ENCODE measurements at places on chromosomes 7 and 10.

DNA sequence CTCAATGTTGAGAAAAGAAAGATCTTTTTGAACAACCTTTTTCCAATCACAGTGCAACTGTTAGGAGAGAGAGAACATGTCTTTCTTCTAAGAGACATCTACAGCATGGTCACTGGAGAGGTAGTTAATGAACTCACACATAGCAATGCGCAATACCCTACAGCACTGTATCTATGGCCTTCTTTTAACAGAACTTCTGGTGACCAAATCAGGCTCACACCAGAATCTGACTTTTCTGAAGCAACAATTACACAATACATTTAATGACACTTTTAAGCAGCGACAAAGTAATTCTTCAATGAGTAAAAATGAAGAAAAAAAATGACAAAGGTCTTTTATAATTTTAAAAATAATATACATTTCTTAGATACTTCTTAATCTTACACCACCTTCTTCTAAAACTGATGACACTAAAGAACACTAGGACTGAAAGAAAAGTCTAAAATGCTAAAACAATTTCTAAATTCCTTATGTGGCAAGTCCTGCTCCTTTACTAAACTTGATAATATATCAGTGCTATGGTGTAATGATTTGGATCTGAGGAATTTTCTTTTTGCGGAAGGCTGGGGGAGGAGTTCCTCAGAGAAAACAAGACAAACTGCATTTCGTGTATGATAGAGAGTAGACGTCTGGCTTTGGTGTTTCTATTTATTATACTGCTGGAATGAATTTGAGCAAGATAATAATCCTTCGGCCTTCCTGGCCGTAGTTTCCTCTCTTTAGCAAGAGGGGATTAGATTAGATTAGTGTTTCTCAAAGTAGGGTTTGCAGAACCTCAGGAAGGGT lies 166.3 kb downstream of the ZNF438 start:
- DNase-seq: no peak

DNA sequence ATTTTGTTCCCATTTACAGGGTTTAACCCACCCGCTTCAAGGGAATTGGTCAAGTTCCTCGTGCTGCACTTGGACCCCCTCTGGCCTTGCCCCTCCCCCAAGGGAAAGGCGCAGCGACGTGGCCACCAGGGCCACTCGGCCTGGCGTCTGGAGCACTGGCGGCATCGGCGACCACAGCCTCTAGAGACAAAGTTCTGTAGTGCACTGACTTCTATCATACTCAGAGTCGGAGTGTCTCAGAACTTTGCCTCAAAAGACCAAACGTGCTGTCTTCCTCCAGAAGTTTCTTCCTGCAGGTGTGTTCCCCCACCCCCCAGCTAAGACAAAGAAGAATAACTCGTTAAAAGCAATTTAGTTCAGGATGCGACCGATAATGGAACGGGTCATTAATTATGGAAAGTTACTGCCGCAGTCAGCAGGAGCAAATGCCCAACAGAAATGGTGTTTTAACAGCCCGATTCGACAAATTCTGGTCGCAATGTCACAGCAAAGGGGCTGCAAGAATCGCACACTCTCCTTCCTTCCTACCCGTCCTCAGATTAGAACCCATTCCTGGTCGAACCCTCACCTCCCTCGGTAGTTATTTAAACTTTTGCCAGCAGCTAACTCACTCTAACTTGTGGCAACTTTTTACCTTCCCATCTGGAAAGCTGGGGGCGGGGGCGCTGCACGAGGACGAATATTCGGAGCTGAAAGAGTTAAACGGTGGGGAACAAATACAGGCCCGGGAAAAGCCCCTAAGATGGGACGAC lies 202.1 kb upstream of the NFE2L3 start:
- no peak for DNase-seq

DNA sequence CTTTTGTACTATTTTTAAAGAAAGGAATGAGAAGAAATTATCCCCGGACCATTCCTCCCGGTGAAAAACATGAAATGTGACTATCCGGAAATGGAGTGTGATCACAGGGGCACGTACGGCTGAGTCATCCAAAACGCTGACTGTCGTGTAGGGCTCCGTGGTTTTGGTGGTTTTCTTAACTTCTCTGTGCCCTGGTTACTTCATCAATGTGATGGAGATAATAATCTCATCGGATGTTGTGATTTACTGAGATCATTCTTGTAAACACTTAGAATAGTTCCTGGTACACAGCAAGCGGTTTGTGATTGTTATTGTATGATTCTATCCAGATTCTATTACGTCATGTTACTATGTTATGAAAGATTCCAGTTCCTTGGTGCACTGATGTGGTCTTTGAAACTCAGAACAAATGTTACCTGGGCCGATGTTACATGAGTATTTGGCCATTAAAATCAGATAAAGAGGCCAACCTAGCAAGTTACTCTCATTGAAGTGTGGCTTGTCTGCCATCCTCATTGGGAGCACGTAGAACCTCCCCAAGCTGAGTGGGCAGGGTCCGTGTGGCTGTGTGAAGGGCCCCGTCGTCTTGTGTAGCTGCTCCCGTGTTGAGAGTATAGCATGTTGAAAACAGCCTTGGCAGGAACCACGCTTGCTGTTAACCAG lies 99.5 kb downstream of the CAMK1D start:
- peak; percentile 62 for DNase-seq

- DNase-seq: no peak
Measured at GRCh38 chr10:78802431-78802830, 266.3 kb upstream of the ZMIZ1 start.

- DNase-seq: peak; percentile 24
Measured at GRCh38 chr10:24958721-24959381, 6.4 kb upstream of the PRTFDC1 start.

DNA sequence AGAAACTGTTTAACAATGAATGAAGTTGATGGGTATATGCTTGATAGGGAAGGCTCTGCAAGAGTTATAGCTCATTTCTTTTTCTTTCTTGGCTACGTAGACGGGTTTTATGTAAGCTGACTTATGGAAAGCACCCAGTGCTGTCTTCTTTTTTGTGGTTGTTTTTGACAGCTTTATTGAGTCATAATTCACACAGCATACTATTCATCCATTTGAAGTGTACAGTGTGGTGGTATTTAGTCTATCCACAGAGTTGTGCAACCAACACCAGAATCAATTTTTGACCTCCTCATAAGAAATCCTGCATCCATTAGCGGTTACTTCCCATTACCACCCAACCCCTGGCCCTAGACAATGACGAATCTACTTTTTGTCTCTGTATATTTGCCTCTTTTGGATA lies 240.6 kb upstream of the KIAA1217 start:
- DNase-seq: no peak

DNA sequence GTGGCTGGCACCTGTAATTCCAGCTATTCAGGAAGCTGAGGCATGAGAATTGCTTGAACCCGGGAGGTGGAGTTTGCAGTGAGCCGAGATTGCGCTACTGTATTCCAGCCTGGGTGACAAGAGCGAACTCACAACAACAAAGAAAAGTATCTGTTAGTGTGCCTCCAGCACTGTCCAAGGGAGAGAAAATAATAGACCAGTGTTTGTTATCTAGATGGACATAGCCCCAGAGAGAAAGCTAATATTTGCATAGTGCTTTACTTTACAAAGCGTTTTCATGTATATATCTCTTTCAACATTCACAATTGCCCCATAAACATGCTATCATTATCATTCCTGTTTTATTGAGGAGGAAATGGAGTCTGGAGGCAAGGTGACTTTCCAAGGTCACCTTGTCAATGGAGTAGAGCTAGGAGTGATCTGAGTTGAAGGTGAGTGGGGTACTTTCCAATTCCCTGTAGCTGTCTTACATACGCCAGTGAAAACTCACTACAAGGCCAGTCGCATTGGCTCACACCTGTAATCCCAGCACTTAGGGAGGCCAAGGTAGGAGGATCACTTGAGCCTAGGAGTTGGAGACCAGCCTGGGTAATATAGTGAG lies 49.7 kb upstream of the KIF5B start:
- DNase-seq: no peak

GRCh38 chr7:148773334-148773733 lies 74.6 kb downstream of the CUL1 start:
- DNase-seq: peak; percentile 35
